ENCODE measurements at places on chromosomes 5 and 9. TPM values are rescaled to one million over a fixed set of nuclear protein-coding genes. Genes with fewer than 3 reads are reported as not detected.

- peak; percentile 99 for DNase-seq
Measured at GRCh38 chr9:81588148-81588871, 101.0 kb downstream of the TLE1 start.

GRCh38 chr5:143752165-143752850 is 59.7 kb upstream of the HMHB1 start:
- no peak for DNase-seq

DNA sequence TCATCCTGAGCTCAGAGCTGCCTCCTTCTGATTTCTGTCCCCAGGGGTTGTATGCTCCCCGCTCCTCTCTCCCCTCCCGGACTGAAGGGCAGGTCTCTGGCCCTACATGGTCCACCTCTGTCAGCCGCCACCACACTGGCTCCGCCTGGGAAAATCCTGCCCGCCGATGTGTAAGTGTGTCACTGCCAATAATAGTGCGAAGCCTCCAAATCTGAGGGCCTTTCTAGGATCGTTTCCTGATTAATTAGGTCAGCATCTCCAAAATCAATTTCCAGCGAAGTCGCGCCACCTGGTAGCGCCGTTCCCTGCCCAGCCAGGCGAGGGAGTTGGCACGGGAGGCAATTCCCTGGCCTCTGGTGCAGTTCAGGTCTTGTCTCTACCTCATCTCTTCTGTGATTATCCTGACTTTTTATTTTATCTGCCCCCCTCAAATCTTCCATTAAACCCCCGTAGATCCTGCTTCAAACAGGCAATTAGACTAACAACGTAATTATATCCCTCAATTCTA is 73.5 kb downstream of the ZNF618 start:
- no peak for DNase-seq

Gene ASPN
- total RNA-seq, result not detected

Gene NRG2
- 0.52 TPM for total RNA-seq

- DNase-seq, result no peak
Measured at GRCh38 chr5:68274847-68275651, 59.5 kb downstream of the PIK3R1 start.

GRCh38 chr9:31335529-31336234 is 1048.8 kb upstream of the ACO1 start:
- no peak for DNase-seq

DNA sequence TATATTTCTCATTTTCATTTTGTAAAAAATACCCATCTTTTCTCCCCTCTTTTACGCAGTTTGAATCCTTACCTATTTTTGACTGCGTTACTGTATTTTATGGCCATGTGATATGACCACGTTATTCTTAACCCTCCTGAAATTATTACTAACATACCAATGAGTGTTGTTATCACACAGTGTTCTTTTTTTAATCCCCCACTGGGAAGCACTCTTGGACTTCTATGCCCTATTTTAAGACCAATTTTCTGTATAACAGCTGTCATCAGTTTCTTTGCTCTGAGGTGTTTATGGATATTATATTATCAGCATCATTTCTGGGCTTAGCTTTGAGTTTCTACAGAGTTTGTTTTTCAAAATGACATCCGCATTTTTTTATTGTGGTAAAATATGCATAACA is 71.1 kb downstream of the CFAP95 start:
- no peak for DNase-seq

GRCh38 chr5:91024206-91024605 is 358.9 kb downstream of the ARRDC3 start:
- peak; percentile 41 for DNase-seq

Gene UTP15
- total RNA-seq, result 24.0 TPM

DNA sequence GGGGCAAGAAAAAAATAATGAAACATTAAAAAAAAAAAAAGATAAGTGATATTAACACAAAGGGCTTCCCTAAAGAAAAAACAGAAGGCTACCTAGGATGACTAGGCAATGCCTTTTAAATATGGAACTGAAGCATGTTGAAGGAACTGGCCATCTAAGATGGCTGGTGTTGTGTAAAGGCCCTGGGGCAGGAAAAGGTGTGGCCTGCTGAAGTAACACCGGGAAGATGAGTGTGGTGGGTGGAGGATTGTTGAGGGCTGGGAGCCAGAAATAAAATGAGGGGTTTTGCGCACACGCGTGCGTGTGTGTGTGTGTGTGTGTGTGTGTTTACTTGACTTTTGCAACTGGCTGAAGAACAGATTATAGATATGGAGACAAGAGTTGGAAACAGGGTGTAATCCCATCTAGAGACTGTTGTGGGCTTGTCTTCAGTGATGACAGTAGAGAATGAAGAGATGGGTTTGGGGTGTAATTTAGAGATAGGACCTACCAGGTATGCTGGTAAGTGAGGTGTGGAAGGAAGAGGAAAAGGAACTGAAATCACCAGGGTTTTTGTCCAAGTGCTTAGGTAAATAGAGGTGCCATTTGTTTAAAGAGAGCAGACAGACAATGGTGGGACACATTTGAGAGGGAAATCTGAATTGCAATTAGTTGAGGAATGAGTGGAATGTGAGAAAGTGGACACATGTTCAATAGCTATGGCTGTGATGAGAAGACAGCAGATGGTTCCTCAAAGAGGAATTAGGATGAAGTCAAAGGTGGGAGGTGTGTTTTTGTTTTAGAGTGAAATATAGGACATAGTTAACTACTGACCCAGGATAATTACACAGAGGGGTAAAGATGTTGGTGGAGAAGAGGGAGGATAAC is 33.9 kb downstream of the RAD23B start:
- DNase-seq, result no peak

- peak; percentile 61 for DNase-seq
Measured at GRCh38 chr9:5441043-5441442, 3.3 kb upstream of the PLGRKT start.

GRCh38 chr9:38301376-38302106 is 91.0 kb upstream of the ALDH1B1 start:
- no peak for DNase-seq

DNA sequence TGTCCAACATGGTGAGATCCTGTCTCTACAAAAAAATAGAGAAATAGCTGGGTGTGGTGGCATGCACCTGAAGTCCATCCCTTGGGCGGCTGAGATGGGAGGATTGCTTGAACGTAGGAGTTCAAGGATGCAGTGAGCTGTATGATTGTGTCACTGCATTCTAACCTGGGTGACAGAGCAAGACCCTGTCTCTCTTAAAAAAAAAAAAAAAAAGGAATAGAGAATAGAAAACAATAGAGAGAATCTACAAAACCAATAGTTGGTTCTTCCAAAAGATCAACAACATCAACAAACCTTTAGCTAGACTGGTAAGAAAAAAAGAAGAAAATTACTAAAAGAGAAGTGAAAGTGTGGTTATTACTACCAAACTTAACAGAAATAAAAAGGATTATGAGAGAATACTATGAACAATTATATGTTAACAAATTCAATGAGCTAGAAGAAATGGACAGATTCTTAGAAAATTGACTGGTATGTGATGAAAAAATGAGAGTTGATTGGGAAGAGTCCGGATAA is 8.1 kb upstream of the SLC38A9 start:
- DNase-seq, result no peak

- no peak for DNase-seq
Measured at GRCh38 chr5:1486271-1486670, 37.5 kb downstream of the LPCAT1 start.

- DNase-seq, result peak; percentile 56
Measured at GRCh38 chr5:93800988-93801811, 59.8 kb upstream of the POU5F2 start.

All from renal cortical epithelial cell (primary cell).